ENCODE measurements at places on chromosomes 6 and 20. TPM values are rescaled to one million over a fixed set of nuclear protein-coding genes. Genes with fewer than 3 reads are reported as not detected.

LRP11 gene
- 55.7 TPM for total RNA-seq

ANGPT4 gene
- not detected for total RNA-seq

IRF4 gene
- 0.76 TPM for total RNA-seq

SLCO4A1 gene
- 13.3 TPM for total RNA-seq

PDE10A gene
- total RNA-seq, result 2.4 TPM

FERMT1 gene
- total RNA-seq, result 0.13 TPM

TBC1D32 gene
- total RNA-seq, result 4.8 TPM

LY6G5C gene
- total RNA-seq, result 1.6 TPM

OOEP gene
- not detected for total RNA-seq

CST4 gene
- total RNA-seq, result not detected

SLC17A4 gene
- not detected for total RNA-seq

GMPR gene
- 21.3 TPM for total RNA-seq

DNA sequence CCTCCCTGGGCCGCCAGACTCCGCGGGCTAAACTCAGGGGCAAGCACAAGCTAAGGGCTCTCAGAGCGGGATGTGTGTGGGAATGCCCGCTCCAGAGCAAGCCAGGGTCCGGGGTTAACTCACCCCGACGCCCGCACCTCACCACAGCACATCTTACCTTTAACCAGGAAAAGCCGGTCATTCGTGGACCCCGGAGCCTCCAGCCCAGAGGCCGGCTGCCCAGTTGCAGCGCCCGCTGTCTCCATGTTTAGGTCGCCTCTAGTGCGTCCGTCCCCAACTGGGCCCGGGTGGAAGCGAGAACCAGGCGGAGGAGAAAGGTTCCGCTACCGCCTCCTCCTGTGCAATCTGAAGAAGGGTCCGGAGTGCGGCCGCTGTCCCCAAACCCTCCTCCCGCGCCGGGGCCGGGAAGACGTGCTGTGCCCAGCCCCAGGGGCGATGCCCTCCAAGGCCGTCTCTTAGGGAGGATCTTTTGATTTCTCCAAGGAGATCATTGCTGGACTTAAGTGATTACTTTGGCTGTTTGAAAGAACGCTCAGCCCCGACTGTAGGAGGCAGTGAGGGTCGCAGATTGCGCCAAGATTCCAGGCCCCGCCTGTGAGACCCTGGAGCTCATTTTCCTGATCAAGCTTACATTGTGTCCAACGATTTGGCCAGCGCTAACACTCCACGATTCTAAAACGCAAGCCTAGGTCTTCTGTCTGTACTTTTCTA is at the start of gene TMEM242:
Gene TMEM242 (minus strand): TSS at position 265 of the 711 bp plus-strand sequence. CDS start 20 bp downstream, at position 245.
- DNase-seq, result peak; percentile 98

DNA sequence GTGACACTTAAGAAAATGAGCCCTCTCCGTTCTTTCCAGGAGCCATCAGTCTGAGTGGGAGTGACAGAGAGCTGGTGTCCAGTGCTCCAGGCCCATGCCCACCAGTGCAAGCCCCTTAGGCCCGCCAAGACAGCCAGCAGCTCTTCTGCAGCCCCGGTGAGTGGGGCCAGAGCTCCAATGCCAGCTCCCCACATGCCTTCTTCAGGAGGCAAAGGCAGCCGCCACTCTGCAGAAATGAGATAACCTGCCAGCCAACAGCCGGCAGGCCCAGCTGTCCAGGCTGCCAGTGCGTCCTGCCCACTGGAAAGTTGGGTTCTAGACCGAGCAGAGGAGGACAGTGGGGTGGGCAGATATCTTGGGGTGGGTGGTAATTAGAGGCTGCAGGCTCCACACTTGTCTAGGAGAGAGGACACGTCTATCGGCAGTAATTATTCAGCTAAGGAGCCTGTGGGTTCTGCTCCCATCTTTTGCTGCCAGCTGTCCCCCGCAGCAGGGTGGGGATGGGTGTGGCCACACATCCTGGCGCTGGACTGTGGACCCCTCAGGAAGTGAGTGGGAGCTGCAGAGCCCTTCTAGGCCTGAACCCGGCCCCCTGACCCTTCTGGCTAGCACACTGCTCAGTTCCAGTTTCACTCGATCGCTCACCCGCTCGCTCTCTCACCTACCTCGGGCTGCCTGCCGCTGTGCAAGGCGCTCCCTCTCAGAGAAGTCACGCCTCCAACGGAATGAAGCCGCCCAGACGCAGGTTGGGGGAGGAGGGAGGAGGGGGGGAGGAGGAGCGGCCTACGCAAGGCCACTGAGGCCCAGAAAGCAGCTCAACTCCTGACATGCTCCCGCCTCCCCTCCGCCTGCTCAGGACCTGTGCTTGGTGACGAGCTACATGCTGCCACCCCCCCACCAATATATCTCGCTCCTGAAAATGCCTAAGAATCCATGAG is 3.6 kb downstream of the GRM4 start:
- no peak for DNase-seq

DNA sequence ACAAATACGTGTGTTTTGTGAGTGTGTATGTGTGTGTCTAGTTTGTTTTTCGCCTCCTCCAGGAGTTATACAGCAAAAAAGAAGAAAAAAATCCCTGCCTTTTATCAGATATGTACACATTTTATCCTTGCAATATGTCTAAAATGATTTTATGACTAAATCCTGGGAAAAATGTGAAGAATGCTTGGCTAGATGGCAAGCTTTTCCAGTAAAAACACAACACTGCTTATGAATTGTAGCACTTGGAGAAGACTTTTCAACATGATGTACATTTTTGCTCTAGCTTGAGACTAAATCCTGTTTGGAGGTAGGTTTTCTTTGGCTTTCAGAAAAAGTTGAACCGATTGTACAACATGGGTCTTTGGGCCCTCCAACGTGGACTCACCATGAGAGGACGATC is 160.2 kb downstream of the GMPR start:
- DNase-seq, result no peak

- no peak for DNase-seq
Measured at GRCh38 chr6:111939902-111940301, 66.7 kb upstream of the FYN start.

- DNase-seq, result no peak
Measured at GRCh38 chr6:159623156-159623555, 69.9 kb downstream of the SOD2 start.

DNA sequence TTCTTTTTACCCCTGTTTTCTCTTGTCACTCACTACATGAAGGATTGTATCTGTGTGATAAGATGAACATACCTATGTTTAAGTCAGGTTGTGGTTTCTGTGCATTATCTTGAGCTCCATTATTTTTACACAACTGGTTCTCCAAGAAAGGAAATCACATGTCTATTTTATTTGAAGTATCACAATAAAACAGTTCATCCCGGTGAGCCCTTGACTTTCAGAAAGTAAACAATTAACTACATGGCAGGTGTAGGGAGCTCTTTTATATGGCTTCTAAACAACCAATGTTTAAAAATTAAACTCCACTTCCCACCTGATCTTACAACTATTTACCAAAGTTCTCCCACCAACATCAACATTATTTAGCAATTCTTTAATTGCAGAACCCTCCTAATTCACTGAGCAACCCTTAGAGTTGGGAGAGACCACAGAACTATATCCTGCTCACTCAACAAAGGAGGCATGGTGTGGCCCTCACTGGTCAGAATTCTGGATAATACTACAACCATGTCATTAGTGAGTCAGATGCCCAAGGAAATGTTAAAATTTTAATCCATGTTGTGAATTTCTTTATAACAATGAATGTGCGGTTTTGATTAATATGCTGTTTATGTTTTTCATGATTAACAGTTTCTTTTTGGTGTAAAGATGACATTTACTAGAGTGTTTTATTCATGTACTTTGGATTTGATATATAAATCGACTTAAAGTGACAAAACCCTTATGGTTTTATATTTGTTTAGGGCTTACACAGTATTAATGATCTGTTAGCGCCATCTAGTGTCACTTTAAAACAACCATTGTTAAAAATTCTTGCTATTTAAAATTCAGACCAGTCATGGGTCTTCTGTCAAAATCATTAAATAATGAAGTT is 50.0 kb upstream of the SCGN start:
- peak; percentile 41 for DNase-seq

- no peak for DNase-seq
Measured at GRCh38 chr20:4235512-4236043, 220.2 kb upstream of the RNF24 start.

- DNase-seq, result no peak
Measured at GRCh38 chr20:49110767-49111694, 64.9 kb downstream of the CSE1L start.

GRCh38 chr6:71724456-71725125 is 161.8 kb upstream of the RIMS1 start:
- DNase-seq, result no peak

DNA sequence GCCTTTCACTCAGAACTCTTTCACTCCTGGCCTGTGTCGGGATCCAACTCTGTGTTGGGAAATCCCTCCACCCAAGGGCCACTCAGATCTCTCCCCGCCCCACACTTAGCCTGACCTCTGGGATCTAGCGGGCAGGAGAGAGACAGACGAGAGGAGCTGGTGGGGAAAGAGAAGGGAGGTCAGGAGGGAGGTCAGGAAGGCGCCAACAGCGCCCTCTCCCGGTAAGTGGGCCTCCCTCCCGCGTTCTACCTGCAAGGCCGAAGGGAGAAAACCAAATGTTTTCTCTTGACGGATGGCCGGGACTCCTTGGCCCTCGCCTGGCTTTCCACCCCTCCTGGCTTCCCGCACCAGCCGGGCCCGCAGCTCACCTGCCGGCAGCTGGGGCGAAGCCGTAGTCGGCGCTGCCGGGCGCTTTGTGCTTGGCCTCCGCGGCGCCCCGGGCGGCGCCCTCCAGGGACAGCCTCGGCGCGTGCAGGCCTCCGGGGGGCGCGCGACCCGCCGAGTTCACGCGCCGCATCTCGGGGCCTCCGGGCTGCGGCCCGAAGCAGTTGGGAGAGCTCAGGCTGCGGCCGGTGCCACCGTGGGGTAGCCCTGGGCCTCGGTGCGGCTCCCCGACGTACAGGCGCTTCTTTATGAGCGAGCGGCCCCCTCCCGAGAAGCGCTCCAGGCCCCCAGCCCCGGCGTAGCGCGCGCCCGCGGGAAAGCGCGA is 38.2 kb downstream of the C6orf132 start:
- DNase-seq, result no peak

GRCh38 chr6:32107406-32107805 is 1.7 kb downstream of the TNXB start:
- DNase-seq, result no peak

DNA sequence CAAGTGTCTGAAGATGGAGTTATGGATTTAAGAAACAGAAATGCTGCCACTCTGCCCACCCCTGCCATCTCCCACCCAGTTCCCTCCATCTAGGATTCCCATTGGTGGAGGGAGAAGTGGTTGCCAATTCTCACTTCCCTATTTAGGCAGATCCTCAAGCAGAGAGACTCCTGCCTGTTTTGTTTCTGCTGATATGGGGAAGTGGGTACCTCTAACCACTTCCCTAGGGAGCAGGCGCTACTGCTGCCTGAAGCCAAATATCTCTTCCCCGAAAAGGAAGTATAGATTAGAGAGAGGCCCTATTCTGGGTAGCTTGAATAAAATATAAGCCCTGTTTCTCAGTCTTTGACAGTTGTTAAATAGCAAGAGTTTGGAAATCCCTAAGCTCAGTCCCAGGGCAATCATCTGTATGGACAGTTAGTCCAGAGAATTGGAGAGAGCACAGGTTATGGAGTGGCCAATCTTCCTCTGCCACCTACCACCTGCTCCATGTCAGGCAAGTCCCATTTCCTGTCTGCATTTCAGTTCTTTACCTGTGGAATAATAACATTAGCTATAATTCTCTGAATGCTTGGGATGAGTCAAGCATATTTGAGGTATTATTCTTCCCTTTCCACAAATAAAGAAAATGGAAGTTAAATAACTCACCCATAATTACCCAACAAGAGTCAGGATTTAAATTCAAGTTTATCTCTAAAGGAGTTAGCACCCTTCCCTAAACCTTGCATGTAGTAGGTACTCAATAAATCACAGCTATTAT is 2.6 kb upstream of the ADGB start:
- DNase-seq, result no peak

GRCh38 chr20:10799735-10800134 is 125.9 kb upstream of the JAG1 start:
- no peak for DNase-seq

DNA sequence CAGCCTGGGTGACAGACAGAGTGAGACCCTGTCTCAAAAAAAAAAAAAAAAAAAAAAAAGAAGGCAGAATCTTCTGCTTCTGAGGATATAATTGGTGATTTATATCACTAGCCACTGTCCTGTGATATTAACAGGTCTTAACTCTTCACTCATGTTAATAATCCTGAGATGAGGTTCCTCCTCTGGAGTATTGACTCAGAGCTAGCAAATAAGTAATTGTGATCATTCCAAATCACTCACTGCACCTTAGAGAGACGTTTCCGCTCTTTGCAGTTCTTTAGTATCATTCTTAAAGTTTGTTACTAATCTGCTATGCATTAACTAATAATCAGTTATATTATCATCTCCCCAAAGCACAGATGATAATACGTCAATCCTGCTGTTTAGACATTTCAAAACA is 41.6 kb upstream of the NOX3 start:
- no peak for DNase-seq

GRCh38 chr6:122845916-122846612 is 57.0 kb downstream of the SMPDL3A start:
- DNase-seq, result no peak

GRCh38 chr6:4336778-4337442 is 201.5 kb upstream of the ECI2 start:
- no peak for DNase-seq

DNA sequence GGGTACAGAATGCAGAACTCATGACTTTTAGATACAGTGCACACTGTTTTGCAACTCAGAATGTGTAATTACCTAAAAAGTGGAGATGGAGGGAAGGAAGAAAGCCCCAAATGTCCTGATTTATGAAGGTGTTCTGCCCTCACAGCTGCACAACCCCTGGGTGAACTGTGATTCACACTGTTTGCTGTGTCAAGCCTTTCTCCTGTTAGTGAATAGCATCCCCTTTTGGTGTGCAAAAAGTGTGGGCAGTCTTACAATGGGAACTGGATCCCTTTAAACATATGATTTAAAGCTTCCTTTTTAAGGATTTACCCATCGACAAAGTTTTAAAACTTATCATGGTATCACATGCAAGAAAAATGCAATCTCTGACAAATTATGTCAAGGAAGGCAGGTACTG is 633.4 kb upstream of the EPHA7 start:
- no peak for DNase-seq

All from SJSA1 (cell line).